ENCODE measurements at places on chromosomes 11 and 22.

DNA sequence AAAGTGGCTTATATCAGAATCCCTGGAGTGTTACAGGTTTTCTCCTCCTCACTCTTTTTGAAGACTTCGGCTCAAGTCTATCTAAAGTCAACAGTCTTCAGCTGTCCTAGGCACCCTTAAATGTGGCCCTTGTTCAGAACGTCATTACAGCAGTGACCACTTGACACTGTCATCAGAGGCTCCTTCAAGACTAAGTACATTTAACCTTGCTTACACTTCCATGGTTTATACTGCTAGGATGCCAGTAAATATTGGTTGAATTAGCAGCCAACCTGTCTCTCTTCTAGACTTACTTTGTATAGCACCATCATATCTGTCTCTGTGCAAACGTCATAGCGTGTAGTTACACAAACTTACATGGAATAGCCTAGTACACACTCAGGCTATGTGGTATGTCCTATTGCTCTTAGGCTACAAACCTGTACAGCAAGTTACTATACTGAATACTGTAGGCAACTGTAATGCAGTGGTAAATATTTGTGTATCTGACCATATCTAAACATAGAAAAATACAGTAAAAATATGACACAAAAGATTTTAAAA, 13.3 kb upstream of the C11orf91 start:
- DNase-seq = no peak

- peak; percentile 82 for DNase-seq
These were observed 52.8 kb downstream of the MYH9 start for GRCh38 chr22:36334821-36335603.

DNA sequence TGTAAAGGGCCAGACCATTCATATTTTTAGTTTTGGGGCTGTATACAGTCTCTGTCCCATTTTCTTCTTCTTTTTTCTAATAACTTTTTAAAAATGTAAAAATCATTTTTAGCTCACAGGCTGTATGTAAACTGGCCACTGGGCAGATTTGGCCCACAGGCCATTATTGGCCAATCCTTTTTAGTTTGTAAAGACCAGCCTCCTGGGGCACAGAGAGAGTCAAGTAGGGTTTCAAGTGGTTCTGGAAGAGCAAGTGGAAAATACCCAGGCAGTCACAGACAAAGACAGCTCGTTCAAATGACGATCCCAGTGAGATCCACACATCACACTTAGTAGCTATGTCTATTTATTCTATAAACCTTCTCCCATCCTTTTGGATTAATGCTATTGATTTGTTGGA, 150.2 kb upstream of the ARHGAP20 start:
- no peak for DNase-seq

DNA sequence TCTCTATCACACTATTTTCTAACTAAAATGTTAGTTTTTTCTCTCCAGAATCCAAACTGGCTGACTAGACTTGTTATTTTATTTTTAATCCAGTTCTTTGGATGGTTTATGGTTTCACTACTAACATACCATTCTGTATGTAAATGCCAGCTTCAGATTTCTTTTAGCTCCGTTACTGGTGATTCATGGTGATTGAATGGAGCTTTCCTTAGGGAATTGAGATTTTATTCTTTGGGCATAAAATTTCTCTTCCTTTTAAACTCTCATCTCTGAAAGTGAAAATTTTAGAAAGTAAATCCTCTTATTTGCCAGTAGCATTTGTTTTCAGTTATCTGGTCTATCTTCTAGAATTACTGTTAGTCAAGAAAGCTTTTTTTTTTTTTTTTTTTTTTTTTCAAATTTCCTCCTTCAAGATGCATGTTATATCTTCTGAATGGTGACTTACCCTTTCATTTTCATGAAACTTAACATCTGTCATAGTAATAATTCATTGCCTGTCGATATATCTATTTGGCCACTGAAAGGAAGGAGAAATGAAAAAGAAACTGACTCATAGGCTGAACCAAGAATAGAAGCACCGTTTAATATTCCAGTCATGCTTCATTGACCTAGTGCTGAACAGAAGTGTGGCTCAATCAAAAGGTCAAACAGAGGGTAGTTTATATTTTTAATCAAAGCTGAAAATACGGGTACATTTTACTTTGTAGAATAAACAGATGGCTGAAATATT, 6.4 kb downstream of the ENDOD1 start:
- no peak for DNase-seq

DNA sequence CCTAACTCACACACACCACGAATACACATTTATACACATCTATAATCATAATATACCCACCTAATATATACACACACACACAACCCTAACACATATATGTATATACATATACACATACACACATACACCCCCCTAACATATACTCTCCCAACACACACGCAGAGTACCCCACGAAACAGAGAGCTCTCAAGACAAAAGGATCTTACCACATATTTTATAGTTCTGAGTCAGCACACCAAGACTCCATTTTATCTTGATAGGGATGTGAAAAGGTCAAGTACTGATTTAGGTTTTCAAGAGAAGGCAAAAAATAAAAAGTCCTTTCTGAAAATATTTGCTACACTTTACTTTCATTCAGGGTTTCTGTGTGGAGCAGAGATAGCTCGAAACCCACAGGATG, 1207.2 kb downstream of the LRRC4C start:
- no peak for DNase-seq

- peak; percentile 56 for DNase-seq
These were observed 26.8 kb downstream of the RPL3 start for GRCh38 chr22:39292561-39293074.

DNA sequence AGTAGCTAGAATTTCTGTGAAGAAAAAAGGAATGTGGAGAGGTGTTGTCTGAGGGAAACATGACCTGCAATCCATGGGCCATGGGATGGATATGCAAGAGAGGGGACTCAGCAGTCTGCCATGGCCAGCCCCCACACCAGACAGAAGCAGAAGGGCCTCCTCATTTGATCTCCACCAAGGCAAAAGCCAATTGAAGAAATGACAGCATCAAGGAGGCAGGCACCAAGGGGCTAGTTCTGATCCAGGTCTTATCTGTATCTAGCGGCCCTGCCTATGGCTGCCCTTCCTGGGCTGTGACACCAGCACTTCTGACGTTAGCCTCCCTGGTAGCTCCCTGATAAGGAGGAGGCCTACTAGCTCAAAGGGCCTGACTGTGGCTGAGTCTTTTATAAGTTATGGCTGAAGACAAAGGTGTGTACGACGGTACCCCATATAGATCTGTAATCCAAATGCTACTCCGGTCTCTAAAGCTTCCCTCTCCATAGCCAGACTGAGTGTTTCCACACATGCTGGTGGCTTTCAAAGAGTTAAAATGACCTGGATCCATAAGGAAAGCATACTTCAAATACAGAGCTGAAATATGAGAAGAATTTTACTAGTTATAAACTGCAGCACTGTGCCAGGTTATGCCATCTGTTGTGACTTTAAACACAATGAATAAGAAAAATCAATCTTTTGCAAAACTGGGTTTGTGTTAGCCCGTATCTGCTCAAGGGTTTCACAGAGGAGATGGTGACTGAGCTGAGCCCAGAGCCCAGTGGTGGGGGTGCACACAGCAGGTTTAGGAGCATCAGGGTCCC, 34.4 kb downstream of the HIRA start:
- peak; percentile 99 for DNase-seq

DNA sequence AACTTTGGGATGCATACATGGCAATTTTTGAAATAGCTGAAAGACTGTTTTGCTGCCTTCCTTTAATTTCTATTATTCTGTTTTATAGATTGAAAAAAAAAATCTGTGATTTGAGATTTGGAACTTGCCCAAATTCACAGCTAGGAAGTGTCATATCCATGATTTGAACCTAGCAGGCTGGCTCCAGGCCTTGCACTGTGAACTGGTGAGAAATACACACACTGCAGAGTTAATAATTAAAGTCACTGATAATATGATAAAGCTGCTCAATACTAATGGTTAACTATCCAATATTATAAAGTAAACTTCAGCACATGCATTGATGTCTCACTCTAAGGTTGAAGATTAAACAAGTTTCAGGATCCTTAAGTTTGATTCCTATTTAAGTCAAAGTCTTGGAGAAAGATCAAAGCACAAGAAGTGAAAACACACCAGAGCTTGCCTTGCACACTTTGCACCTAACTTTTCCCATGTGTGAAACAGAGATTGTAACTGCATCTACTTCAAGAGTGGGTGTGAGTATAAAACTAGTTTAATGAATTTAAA, 150.6 kb upstream of the CCDC179 start:
- DNase-seq = no peak

GRCh38 chr11:32033067-32033466, 57.8 kb upstream of the RCN1 start:
- DNase-seq = no peak

DNA sequence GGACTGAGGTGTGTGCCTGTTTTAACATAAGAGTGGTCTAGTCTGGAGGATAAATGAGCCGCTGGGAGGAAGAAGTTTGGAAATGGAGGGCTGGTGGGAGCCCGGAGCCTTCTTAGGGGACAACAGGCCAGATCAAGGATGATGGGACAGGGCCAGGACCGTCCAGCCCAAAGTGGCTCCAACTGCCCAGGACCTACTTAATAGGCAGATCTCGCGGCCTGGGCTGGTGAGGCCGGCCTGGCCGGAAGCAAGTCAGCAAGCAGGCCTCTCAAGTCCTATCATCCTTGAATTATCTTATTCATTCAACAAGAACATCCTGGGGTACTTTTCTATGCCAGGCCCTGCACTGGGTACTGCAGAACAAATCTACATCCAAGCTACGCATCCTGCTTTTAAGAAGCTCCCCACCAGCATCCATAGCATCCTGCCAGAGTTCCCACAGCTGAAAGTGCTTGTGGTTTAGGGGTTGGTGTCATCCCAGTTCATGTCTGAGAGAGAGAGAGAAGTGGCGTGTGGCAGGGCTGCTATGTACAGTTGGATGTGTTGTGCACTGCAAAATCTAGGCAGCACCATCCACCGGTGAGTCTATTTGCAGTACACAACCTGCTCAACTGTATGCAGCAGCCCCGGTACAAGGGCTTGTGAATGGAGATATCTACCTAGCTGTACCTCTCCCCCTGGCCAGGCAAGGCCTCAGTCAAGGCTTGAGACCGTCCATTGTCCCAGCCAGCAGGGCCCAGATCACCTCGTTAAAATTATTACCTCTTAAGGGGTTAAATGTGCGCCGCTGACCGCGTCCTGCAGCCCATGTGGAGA, 82.1 kb downstream of the FBLN1 start:
- DNase-seq = no peak

All from hematopoietic multipotent progenitor cell treated with erythropoietin and hydrocortisone succinate and interleukin-3 and kit ligand, for 8 days (in vitro differentiated cells).